Activated naive CD4-positive, alpha-beta T cell treated with anti-CD3 and anti-CD28 coated beads for 36 hours (primary cell): ENCODE measurements at places on chromosomes 6 and 20. TPM values are rescaled to one million over a fixed set of nuclear protein-coding genes. Genes with fewer than 3 reads are reported as not detected.

DNA sequence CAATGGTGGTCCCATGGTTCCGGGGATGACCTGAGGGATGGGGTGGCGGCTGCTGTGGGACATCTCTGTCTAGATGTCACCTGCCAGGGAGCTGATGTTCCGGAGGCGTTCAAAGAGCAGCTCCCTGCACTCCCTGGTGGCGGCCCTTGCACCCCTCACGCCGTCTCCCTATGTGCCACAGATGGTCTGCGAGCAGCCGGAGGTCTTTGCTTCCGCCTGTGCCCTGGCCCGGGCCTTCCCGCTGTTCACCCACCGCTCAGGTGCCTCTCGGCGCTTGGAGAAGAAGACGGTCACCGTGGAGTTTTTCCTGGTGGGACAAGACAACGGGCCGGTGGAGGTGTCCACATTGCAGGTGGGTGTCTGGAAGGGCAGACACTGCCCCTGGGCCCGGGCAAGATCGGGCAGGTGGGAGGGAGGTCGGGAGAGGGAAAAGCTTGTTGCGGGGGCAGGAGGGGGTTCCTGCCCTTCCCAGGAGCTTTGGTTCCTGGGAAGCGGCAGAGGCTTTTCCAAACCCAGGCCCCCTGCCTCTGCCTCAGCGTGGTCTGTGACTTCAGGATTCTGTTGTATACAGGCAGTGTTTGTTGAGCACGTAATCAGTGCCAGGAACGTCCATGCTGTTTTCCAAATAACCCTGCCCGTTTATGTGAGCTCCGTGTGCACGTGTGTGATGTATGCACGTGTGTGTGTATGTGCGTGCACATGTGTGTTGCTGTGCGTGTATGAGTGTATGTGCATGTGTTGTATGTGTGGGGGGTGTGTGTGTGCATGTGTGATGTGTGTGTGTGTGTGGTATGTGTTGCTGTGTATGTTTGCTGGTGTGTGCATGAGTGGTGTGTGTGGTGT lies 1.9 kb downstream of the NPEPL1 start:
- no peak overlapping the region for H3K27ac ChIP-seq
- peaks cover 4% of the 10 kb centered on the region for H3K36me3 ChIP-seq
- H3K4me3 ChIP-seq, result peak overlapping the region; percentile 40
- peak; percentile 5 for DNase-seq
- no peaks in the 10 kb centered on the region for H3K27me3 ChIP-seq
- H3K4me1 ChIP-seq, result peaks cover 9% of the 10 kb centered on the region

DNA sequence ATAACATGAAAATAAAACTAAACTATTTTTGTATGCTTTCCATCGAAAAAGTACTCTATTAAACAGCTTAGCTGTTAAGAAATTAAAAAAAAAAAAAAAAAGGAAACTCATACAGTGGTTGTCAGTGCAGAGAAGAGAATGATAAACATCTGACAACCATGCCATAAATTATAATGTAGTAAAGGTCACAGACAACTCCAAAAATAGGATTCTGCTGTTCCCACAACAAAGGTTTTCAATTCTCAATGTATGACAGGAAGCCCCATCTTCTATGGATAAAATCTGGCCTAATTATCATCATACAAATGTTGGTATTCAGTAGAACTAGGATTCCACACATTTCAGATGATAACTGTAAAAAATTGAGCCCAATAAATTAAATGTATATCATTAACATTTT lies 5.0 kb downstream of the PLN start:
- H3K36me3 ChIP-seq, result peaks cover 5% of the 10 kb centered on the region
- no peak overlapping the region for H3K4me3 ChIP-seq
- H3K27me3 ChIP-seq, result no peaks in the 10 kb centered on the region
- H3K4me1 ChIP-seq, result peaks cover 35% of the 10 kb centered on the region
- H3K27ac ChIP-seq, result no peak overlapping the region

MYH7B gene
- 0.86 TPM for total RNA-seq

- H3K36me3 ChIP-seq, result no peaks in the 10 kb centered on the region
- H3K4me1 ChIP-seq, result peaks cover 8% of the 10 kb centered on the region
- H3K27ac ChIP-seq, result no peak overlapping the region
These were observed 82.8 kb downstream of the SLC23A2 start for GRCh38 chr20:4918473-4918872.

DNA sequence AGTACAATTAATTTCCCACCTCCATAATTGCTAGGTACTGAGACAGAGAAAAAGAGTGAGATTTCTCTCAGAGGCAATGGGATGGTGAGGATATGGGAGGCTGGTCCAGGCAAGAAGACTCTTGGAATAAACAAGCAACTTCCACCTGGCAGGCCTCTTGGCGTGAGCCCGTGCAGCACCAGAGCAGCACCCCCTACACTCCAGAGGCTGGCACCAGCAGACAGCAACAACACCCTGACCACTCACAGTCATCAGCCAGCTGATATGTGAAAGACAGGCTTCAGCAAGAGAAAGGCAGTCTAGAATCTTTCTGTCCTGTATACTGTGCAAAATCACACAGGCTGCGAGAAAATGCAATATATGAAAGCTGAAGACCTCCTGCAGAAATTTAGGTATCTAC lies 59.7 kb downstream of the KIF13A start:
- no peak for DNase-seq
- H3K4me1 ChIP-seq, result no peaks in the 10 kb centered on the region
- H3K4me3 ChIP-seq, result no peak overlapping the region
- no peak overlapping the region for H3K27ac ChIP-seq
